ENCODE measurements at places on chromosomes 12 and 14.

DNA sequence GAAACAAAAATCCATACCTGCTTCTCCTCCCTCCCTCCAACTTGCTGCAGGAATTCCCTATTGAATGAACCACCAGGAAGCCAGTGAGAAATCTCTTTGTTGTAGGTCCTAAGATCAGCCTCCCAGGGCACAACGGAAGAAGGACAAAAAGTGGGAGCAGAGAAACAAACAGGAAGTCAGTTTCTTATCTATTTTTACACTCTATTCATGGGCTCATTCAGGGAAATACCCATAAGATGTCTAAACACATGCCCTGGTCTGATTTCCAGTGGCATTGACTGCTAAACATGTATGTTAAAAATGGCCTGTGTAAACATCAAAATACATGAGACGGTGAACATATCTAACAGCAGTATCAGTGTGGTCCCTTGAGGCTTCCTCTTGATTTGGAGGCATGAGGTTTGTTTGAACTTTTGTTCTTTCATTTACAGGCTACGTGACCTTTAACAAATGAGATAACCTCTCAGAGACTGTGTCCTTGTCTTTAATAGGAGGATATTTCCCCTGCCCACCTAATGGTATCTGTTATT lies 18.8 kb downstream of the GPR65 start:
- no peak for DNase-seq

DNA sequence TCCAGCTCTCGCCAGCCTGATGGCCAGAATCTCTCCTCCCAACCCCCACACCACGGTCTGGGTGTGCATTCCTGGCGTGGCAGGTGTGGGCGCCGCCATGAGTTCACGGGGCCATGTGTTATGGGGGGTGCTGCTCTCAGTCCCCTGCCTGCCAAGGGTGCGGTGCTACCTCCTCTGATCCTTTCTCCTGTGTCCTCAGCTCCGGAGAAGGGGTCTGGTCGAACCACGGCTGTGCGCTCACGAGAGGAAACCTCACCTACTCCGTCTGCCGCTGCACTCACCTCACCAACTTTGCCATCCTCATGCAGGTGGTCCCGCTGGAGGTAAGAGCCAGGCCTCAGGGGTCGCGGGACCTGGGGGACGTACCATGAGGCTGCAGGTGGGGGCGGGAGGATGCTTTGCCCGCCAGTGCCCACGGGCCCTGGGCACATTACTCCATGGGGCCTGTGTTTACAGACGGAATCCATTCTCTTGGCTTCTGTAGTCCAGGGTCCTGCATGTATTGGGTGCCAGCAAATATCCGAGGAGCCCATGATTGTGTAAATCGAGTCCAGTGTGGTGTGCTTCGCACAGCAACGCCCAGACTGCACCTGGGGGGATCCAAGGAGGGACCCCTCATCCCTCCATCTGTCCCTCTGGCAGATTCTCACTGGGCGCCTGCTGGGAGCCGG lies 130.8 kb downstream of the ADGRD1 start:
- DNase-seq: no peak

- DNase-seq: no peak
Measured at GRCh38 chr14:56902385-56902784, 92.1 kb upstream of the OTX2 start.

- DNase-seq: no peak
Measured at GRCh38 chr12:93145086-93145485, 216.0 kb upstream of the EEA1 start.

GRCh38 chr12:114420944-114421335 lies 15.0 kb upstream of the TBX5 start:
- DNase-seq: no peak

- no peak for DNase-seq
Measured at GRCh38 chr12:4012977-4013968, 140.1 kb upstream of the PARP11 start.

GRCh38 chr12:4434706-4435425 lies 10.7 kb downstream of the FGF6 start:
- peak; percentile 97 for DNase-seq

DNA sequence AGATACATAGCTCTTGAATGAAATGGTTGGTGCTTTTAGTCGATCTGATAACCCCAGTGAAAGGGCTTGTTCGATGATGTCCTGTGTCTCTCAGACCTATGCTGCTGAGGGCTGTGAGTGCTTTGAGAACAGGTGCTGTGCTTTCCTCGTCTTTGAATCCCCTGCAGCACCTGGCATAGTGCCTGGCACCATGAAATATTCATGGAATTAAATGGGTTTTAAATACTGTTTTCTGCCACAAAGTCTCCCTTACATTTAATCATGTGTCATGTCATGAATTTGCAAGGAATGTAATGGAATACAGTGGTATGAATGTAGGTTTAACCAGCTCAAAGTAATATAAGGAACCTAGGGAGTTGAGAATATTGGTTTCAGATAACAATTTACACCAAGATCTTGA lies 220.5 kb upstream of the PRICKLE1 start:
- DNase-seq: no peak

GRCh38 chr12:97575403-97576193 lies 113.0 kb downstream of the RMST start:
- DNase-seq: no peak

- DNase-seq: no peak
Measured at GRCh38 chr14:100346306-100347091, 23.4 kb downstream of the SLC25A47 start.

DNA sequence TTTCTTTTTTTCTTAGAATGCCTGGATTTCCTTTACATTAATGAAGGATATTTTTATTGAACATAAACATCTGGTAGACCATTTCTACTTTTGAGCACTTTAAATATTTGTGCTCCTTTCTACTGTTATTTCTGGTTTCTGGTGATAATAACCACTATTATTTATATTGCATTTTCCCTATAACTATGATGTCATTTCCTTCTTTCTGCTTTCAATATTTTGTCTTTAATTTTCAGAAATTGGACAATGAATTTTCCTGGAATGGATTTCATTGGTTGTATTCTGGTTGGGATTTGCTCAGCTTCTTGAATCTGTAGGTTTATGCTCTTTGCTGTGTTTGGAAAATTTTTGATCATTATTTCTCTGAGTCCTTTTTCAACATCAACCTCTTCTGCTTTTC lies 5.2 kb upstream of the PRH1 start:
- no peak for DNase-seq

GRCh38 chr12:19841451-19841850 lies 402.2 kb downstream of the AEBP2 start:
- no peak for DNase-seq

DNA sequence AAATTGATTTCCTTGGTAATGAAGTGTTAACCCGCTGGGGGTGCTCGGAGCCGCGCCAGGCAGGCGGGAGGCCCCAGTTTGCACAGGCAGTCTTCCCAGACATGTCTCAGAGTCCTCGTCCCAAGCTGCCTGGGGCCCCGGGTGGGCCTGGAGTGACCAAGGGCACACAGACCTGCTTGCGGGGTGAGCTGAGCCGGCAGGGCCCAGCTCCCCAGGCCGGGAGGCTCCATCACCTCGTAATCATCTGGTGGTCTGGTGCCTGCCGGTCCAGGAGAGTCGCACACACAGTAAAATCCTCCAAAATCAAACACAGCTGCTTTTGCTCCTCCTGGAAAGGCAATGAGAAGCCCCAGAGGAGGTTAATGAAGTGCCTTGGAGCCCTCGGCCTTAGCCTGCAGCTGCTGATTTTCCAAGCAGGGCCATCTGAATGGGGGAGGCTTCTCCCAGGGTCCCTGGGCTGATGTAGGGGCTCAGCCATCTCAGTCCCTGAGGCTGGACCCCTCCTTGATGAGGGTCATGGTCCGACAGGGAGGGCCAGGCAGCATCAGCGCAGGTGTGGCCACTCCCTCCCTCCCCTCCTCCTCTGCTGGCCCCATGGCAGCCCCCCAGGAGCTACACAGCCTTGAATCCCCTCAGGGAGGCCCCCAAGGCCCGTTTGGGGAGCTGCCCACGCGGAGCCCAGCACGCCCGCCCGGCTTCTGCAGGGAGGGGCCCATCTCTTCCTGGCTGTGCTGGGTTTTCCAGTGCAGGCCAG lies 39.4 kb upstream of the FBRSL1 start:
- no peak for DNase-seq

DNA sequence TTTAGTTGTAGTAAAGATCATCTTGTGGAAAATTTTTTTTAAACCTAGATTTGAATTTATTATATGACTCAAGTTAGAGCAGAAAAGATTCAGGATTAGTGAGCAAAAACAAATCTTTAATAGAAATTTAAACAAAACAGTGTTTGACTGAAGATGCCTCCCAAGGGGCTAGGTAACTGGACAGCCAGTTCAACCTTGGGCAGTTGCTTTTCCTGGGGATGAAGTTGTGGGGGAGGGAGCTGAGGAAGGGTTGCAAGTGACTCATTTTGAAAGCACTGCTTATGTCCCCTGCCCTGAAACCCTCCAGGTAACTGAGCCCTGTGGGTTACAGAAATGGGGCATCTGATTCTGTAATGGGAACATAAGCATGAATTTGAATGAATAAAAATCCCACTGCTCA lies 13.1 kb downstream of the CFAP54 start:
- DNase-seq: no peak

DNA sequence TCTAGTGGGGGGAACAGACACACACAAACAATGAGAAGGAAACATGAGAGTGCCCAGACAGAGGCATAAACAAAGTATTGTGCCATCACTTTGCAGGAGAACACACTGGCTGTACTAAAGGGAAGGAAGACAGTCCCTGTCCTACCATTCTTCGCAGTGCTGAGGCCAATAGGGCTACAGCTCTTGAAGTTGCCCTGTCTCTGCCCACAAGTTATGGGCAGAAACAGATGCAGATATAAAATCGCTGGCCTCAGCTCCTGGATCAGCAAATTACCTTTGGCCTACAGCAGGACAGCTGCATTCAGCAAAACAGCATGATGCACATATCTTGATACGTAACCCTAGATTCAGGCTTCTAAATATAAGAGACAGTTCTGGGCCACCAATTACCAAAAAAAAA lies 23.0 kb upstream of the PRKAB1 start:
- no peak for DNase-seq

DNA sequence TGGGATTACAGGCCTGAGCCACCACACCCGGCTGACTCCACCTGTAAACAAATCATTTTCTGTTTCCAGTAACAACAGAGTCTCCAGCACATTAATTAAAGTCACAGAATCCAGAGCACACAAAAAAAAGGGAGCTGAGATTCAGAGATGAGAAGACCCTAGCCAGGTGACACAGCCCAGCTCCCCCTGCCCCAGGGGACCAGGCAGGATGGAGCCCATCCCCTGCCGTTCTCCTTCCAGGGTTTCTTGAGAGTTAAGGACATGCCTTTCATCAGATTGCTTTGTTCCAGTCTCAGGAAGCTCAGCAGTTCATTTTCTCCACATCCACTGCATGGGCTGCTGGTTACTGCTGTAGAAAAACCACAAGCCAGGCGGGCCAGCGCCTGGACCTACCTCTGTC lies 81.2 kb downstream of the RIMBP2 start:
- DNase-seq: no peak

DNA sequence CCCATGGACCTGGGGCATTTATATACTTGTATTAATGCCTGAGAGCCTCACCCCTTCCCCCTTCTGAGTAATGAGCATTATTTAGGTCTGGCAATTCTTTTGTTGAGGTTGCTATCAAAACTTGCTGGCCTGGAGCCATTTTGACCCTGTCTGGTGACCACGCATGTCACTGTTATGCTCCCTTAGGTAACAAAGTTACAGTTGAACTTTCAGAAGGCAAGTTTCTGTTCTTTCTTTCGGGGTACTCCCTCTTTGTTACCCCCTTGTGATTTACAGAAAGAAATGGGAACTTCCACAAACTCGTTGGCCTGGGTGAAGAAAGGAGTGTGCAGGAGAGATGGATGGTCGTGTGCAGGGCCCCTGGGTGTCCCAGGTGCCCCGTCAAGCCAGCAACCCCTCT lies 305.4 kb downstream of the DPF3 start:
- DNase-seq: peak; percentile 23

DNA sequence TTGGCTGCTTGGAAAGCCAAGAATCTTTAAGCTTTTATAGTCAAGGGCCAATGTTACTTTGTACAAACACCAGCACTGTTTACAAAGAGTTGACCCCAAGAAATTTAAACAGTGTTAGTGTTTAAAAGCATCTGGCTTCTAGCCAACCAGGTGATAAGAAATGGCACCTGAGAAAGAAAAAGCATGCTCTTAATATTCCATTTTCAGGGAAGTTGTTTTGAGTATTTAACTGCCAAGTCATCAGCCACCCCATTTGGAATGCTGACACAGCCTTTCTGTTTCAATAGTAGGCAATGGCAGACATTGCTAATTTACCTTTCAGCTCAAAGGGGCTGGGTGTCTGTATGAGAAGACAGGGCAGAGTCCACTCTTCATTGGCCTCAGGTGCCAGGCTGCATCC lies 3.7 kb upstream of the SLC35F4 start:
- no peak for DNase-seq

DNA sequence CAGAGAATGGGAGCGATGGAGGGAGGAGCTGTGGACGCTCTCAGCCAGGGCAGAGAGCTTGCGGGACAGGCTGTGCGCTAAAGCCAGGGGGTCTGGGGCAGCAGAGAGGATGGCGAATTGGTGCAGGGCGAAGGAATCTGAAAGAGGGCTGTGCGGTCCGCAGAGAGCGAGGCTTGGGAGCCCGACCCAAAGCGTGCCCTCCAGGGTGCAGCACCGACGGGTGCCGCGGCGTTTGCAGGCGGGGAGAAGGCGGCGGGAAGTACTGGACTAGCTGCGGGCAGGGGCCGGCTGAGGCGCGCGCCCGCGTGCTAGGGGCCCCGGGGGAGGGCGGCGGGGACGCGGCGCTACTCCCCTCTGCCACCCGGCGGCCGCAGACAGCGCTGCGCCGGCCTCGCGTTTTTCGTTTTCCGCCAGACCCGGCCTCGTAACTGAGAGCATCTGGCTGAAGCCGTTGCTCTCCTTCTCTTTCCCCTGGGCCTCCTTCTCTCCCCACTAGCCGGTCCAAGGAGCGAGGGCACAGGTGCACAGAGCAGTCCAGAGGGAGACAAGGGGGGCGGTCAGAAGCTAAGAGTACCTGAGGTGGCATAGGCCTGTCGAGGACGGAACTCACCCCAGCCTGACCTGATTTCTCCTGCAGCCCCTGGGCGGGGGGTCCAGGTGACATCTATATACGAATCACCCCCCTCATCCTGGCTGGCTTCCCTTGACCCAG lies 24.9 kb downstream of the SLC6A12 start:
- DNase-seq: peak; percentile 47

DNA sequence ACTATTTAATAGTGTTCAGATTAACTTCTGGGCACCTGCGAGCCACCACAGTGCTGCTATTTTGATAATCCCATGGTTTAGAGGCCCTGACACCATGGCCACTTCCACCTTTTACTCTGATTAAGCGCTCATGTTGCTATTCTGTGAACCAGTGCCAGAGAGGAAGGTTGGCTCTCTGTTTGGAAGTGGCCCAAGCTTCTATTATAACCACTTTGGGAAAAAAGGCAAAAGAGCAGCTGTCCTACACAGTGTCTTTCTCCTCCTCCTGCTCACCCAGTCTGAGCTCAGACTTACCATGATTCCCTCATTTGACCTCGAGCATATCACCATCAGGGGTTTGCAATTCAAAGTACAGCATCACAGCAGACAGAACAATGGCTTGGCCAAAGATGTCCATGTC lies 23.3 kb downstream of the DYRK2 start:
- DNase-seq: no peak
